Stimulated activated CD4-positive, alpha-beta T cell treated with anti-CD3 and anti-CD28 coated beads, Interleukin-4, amount 100 ng/mL, for 1 hour (primary cell): ENCODE measurements at places on chromosomes 1 and 21.

GRCh38 chr1:32764826-32765569 lies 52.2 kb downstream of the YARS1 start:
- DNase-seq: no peak

DNA sequence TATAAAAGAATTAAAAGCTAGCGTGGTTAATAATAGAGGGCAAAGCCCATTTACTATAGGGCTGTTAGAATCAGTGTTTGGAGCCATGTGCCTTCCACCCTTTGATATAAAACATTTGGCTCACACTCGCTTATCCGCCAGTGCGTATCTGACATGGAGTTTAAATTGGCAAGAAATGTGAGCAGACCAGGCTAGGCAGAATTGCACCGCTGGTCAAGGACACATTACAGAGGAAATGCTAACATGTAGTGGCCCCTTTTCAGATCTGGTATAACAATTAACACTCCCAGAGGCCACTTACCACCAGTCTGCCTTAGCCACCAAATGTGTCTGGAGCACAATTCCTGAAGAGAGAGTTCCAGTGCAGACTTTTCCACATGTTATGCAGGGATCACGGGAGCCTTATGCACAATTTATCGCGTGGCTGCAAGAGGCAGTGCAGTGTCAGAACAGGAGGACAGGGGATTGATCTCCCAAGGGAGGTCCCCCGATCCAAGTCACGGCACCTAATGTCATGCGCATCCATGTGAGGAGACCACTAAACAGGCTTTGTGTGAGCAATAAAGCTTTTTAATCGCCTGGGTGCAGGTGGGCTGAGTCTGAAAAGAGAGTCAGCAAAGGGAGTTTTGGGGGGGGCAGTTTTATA lies 14.0 kb downstream of the GSTM3 start:
- DNase-seq: no peak

DNA sequence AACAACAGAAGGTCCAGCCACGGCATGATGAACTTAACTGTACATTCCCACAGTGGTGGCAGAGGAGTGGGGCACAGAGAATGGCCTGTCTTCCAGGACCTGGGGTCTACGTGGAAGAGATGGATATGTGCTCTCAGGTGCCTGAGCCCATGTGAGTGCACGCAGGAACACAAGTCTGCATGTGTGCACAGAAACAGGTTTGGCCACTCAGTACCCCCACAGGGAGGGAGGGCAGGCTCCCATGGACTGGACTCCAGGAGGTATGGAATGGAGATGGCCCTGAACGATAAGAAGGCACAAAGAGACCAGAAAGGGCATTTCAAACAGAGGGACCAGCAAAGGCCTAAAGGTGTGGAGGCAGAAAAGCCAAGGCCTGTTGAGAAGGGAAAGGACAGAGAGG lies 10.8 kb downstream of the COL9A2 start:
- DNase-seq: no peak

- DNase-seq: no peak
Measured at GRCh38 chr1:226632169-226632879, 83.8 kb downstream of the STUM start.

DNA sequence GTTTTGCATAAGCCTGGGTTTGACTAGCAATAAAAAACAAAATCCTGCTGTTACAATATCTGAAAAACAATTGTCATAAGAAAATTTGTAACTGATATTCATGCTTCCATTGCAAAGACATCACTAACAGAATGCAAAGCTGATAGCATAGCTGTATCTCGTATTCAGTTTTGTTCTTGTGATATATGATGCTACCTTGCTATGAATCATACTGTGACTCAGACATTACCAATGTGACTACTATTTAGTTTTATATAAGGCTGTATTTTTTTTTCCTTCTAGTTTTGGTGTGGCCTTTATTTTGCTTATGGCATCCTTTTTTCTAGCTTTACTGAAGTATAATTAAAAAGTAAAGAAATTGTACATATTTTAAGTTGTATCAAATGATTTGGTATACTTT lies 1381.8 kb downstream of the MRPL39 start:
- DNase-seq: no peak

DNA sequence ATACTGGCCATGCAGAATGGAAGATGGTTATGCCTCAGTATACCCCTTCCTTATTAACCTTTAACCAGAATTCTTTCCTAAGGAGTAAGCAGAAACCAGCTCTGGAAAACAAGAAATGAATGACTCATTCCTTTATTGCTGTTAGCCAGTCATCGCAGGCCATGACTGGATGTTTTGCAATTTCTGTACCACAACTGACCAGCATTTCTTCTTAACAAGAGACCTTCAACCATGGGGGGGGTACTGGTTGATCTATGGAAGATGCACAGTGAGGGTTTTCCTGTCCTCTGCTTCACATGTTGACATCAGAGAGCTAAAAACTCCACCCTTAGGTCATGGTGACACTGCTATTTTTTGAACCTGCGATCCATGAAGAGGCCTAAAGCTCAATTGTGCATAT lies 28.0 kb upstream of the RNF2 start:
- no peak for DNase-seq

DNA sequence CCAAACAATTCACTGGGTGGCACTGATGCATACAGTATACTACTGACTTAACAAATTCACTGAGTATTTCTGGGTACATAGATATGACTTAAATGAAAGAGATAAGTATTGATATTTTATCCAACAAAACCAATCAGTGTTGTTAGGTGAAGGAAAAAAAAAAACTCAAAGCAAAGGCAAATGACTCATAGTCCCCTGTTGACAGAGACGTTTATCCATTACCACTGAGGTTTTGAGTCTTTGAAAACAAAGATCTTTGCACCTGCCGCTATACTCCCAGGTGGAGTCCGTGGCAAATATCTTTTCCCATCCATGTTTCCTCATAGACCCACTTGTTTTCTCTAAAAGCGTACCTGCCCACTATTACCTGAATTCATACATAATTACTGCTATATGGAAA lies 18.4 kb downstream of the DYNLT5 start:
- DNase-seq: no peak

- DNase-seq: no peak
Measured at GRCh38 chr1:210384625-210385024, 55.9 kb downstream of the HHAT start.

- DNase-seq: no peak
Measured at GRCh38 chr1:151819976-151820623, 11.5 kb downstream of the RORC start.

GRCh38 chr1:8578132-8578877 lies 239.1 kb downstream of the RERE start:
- DNase-seq: no peak

DNA sequence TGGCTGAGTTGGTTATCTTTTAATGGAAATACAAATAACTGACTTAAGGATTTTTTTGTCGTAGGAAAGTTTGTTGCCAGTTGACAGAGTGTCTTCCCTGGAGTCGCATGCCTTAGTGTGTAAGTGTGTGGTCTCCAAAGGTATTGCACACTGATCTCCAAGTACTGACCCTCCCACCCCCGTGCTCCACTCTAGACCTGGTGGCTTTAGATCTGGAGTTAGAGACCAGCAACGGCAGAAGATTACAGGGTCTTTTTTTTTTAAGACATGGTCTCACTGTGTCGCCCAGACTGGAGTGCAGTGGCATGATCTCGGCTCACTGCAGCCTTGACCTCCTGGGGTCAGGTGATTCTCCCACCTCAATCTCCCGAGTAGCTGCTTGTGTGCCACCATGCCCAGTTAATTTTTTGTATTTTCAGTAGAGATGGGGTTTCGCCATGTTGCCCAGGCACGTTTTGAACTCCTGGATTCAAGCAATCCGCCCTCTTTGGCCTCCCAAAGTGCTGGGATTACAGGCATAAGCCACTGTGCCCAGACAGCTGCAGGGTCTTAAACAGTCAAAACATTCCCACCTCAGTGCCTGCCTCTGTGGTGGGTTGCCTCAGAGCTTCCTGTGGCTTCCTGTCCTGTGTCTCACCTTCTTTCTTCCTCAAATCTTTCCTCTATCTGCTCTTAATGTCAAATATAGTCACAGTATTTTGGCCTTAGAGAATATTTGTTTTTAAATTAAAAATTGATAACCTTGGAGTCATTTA lies 6.9 kb downstream of the TRAPPC10 start:
- no peak for DNase-seq

DNA sequence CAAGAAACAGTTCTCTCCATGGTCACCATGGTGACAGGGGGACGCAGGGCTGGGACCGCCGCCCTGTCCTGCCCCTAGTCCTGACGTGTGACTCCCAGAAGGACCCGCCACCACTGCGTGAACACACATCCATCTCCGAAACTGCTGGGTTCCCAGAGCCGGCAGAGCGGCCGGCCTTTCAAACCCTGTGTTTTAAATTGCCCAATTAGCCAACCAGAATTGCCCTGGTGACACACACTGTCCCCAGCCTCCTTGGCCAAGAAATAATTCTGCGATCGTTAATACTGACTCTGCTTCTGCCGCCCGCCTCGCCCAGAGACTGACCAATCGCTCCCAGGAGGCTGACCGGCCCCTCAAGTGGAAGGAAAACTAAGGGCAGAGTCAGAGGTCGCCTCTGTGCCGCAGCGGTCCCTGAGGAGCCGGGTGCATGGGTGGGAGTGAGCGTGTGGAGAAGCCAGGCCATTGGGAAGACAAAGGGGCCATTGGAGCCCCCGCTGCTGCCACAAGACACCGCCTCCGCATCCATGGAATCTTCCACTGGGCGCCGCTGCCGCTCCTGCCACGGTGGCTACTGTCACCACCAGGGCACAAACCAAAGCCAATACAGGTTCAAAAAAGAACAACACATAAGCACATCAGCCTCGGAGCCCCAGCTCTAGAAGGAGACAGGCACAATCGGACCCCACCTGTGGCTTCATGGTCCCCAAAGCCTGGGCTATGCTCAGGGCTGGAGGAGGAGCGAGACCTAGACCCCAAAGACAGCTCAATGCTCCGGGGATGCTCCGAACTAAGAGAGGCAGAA lies 273.2 kb downstream of the NPHP4 start:
- no peak for DNase-seq

- peak; percentile 41 for DNase-seq
Measured at GRCh38 chr1:116375887-116376728, 3.1 kb downstream of the ATP1A1 start.

DNA sequence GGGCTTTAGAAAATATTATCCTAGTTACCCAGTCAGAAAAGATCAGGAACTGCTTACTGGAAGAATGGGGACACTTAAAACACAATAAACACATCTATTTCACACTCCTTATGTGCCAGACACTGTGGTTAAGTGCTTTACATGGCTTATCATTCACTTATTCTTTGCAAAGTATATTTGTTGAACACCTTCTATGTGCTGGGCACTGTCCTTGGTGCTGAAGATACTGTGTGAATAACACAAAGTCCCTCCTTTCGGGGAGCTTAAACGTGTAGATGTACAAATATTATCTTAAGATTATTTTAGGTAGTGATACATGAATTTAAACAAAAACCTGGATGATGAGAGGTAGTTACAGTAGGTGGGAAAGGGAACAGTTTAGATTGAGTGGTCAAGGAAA lies 169.3 kb downstream of the ST6GALNAC5 start:
- no peak for DNase-seq

GRCh38 chr1:161206411-161207140 lies 4.4 kb downstream of the NDUFS2 start:
- no peak for DNase-seq

DNA sequence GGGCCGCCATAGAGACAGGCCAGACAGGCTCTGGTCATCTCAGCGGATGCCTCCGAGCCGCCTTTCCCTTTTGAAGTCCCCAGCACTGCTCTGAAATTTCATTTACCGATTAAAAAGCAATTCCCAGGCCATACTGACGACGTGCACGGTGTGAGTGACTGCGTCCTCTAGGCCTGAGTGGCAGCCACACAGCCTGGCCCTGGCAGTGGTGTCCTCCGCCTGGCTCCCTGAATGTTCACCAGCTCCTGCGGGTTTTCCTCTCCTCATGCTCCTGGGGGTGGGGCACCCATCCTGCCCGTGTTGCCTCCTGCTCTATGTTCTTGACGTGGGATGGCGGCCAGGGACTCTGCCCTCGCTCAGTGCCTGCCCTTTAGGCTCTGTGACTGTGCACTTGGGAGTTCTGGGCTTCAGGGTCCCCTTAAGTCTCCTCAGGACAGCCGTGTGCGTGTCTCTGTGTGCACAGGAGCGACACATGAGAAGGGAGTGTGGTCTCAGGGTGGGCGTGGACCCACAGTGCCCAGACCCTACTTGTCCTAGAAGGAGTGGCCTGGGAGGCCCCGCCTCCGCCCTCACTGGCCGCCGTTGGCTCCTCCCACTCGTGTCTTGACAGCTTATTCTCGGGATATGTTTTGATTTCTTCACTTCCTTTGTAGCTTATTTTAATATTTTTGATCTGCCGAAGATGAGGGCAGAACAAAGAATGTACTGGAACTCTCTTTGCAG lies 3.6 kb downstream of the SKI start:
- DNase-seq: peak; percentile 70

GRCh38 chr1:114386129-114387009 lies 124.6 kb downstream of the TRIM33 start:
- no peak for DNase-seq

DNA sequence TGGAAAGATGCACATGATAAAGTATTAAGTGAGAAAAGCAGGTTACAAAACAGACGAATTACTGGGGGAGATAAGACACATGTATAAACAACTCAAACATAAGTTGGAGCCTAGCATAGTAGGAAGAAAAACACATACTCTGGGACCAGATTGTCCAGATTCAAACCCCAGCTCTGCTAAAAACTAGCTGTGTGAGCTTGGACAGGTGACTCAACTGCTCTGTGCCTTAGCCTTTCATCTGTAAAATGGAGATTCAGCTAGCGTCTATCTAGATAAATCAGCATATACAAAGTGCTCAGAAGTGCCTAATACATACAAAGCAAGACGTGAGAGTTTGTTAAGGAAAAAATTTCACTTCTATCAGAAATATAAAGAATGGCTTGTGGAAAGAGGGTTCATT lies 254.0 kb upstream of the POU3F1 start:
- DNase-seq: no peak

- no peak for DNase-seq
Measured at GRCh38 chr1:230922620-230923019, 54.3 kb upstream of the C1orf198 start.

DNA sequence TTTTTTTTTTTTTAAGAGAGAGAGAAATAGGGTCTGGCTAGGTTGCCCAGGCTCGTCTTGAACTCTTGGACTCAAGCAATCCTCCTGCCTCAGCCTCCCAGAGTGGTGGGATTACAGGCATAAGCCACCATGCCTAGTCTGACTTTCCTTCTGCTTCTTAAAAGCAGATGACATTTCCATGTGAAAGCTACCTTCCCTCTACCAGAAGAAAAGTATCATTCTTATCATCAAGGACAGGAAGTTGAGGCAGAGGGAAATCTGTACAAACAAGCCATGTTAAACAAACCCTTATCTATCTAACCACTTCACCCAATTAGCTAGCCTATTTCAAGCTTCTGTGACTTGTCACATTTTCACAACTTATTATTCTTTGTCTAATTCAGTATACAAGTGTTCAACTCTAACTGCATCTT lies 54.8 kb downstream of the SAMSN1 start:
- no peak for DNase-seq

- no peak for DNase-seq
Measured at GRCh38 chr1:41804176-41804575, 114.5 kb downstream of the HIVEP3 start.
